ENCODE measurements at places on chromosomes 7 and 10.

- no peak for DNase-seq
These were observed 217.3 kb downstream of the SNX10 start for GRCh38 chr7:26508917-26509316.

DNA sequence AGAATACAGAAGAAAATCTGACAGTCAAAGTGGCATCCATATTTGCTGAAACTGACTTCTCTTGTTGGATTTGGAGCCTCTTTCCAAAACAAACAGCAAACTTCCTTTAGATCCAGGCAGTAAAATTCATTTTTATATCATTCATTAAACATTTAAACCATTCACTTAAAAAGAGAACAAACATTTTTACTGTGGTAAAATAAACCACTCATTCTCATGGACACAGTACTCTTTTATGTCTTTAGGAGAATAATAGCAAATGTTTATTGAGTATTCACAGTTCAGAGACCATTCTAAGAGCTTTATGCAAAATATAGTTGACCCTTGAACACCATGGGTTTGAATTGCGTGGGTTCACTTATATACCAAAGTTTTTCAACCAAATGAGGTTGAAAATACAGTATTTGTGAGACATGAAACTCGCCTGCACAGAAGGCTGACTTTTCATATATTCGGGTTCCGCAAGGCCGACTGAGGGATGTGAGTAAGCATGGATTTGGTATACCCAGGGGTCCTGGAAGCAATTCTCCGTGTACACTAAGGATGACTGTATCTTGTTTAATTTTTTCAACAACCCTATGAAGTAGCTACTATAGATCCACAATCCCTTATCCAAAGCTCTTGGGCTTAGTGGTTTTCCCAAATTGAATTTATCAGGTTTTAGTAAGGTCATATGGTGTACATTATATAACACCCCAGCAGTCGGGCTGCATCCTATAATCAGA lies 49.1 kb downstream of the ATXN7L1 start:
- DNase-seq: no peak

DNA sequence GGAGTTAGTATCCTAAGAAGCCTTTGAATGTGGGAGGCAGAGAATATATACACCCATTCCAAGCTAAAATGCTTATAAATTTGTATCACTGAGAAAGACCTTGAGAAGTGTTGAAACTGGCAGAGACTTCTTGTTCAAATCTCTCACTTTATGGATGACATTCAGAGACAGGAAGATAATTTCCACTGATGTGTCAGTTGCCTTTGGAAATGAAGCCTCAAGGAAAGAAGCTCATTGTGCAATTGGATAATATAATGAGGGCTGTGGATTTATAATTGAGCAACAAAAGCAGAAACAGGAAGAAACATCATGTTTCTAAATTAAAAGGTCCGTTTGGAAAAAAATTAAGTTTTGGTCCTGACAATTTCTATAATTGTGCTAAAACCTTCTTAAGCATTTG lies 789.9 kb upstream of the IGFBP3 start:
- no peak for DNase-seq

- no peak for DNase-seq
These were observed 115.7 kb downstream of the MAD1L1 start for GRCh38 chr7:2116989-2117591.

GRCh38 chr7:158355456-158356065 lies 232.1 kb downstream of the PTPRN2 start:
- peak; percentile 12 for DNase-seq

DNA sequence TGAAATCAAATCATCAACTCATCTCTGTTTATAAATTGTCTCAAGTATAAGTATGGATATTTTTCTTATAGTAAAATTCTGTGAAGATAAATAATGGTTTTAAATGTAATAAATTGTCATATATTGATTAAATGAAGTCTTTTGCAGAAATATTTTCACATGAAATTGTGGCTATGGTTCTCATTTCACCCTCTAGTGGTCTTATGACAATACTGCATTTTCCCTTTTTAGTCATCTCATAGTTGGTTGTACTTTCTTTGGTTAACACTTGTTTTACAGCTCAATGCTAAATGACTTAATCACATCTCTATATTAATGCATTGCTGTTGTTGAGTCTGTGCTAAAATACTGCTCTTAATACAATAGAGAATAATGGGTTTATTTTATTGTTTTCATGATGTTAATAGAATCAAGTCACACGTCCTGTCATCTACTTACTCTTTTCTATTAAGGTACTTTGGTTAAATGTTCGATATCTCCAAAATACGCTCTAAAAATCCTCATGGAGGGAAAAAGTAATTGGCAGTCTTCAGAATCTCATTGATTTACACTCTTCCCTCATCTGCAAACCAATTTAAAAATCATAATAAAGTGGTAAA lies 38.0 kb upstream of the CACNA2D1 start:
- DNase-seq: peak; percentile 56

DNA sequence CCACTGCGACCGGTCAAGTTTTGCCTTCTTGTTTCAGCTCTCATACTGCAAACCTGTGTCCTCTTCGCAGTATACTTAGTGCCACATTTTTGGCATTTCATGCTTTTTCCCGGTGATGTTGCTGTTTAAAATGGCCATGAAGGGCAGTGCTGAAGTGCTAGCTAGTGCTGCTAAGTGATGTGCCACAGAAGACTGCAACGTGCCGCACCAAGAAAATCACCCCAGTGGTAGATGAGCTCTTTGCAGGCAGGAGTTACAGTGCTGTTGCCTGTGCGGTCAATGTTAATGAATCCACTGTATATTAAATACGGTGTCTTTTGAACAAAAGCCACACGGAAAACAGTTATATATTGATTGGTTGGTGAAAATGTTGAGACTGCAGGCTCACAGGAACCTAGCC lies 120.3 kb downstream of the ANLN start:
- DNase-seq: no peak

- no peak for DNase-seq
These were observed 21.3 kb downstream of the AVL9 start for GRCh38 chr7:32516551-32517100.

- DNase-seq: no peak
These were observed 93.6 kb upstream of the SDK1 start for GRCh38 chr7:3207387-3207902.

GRCh38 chr7:116698930-116699721 lies 27.1 kb downstream of the MET start:
- DNase-seq: peak; percentile 90

DNA sequence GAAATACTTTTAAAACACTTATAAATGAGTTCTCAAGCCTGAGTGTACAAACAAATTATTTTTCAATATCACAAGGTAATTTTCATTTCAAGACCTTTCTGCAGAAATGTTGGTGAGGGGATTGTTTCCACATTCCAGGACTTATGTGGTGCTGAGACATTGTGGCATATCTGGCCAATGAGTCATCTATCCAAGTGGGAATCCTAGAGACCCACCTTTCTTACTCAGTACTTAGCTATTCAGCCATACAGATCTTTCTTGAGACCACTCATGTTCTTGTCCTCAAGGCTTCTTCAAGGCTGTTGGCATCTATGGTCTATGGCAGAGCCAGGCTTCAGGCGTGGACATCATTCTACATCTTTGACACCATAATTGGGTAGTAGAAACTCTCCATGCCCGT lies 225.4 kb downstream of the DKK1 start:
- no peak for DNase-seq

DNA sequence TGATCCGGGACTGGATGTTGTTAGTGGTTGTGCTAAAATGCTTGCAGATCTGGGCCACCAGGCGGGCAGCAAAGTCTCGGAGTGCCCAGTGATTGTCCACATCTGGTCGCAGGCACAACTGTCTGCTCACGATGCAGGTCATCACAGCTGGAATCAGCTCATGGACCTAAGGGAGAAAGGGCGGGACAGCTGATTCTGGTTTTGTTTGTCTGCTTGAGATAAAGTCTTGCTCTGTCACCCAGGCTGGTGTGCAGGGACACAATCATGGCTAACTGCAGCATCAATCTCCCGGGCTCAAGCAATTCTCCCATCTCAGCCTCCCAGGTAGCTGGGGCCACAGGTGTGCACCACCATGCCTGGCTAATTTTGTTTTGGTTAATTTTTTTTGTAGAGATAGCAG lies 8.0 kb downstream of the TAF6 start:
- DNase-seq: no peak

DNA sequence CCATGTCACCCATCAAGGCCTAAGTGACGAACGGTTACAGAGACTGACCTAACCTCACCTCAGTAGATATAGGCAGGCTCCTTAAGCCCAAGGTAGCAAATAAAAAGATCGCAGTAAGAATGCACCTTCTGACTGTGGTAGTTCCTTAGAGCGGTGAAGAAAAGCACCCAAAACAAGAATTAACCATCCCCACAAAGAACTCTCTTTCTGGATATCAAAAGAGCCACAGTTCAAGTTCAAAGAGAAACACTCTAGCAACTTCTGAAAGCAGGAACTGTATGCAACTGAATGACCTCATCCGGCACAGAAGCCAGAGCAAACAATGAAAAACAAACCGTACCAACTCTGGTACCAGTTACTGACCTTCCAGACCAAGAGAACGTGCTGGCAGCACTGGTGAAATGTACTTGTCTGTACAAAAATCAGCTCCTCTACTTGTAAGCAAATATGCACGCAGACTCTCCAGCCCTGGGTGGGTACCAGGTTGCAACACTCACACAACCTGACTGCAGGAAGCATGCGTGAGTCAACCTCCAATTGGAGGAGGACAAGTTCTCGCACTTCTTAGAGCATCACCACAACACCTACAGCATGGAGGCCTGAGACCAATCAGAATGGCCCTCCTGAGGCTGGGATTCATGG lies 202.7 kb downstream of the FAM107B start:
- DNase-seq: no peak

GRCh38 chr10:73054286-73054685 lies 42.4 kb downstream of the P4HA1 start:
- DNase-seq: no peak

DNA sequence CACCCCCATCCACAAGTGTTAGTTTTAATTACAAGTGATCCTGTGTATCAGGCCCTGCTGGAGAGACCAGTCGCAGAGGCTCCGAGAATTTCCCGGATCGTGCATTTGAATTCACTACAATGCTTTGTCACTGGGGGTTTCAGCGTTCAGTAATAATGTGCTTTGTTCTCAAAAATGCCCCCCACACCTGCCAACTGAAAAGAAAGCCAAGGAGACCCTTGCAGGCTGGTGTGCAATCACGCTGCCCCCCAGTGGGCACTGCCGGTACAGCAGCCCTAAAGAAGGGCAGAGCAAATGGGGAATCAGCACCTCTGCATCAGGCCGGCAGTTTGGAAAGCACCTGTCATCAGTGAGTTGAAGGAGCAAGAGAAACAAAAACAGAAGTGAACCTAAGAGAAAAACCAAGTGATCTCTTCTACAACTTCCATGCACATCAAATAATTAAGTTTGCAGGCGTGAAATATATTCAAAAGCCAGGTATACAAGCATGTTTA lies 177.6 kb downstream of the PARD3 start:
- peak; percentile 64 for DNase-seq

GRCh38 chr10:124053971-124054370 lies 39.4 kb downstream of the CHST15 start:
- DNase-seq: no peak

DNA sequence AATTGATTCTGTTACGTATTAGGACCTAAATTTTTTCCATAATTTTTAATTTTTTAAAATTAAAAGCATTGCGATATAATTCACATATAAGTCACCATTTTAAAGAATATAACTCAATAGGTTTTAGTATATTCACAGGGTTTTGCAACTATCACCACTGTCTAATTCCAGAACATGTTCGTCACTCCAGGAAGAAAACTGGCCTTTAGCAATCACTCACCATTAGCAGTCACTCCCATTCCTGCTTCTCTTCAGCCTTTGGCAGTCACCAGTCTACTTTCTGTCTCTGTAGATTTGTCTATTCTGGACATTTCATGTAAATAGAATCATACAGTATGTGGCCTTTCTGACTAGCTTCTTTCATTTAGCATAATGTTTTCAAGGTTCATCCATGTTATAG lies 176.5 kb downstream of the EXOC4 start:
- no peak for DNase-seq

- no peak for DNase-seq
These were observed 185.4 kb downstream of the JCAD start for GRCh38 chr10:29873941-29874484.

GRCh38 chr7:27765841-27766240 lies 25.9 kb downstream of the TAX1BP1 start:
- DNase-seq: no peak

DNA sequence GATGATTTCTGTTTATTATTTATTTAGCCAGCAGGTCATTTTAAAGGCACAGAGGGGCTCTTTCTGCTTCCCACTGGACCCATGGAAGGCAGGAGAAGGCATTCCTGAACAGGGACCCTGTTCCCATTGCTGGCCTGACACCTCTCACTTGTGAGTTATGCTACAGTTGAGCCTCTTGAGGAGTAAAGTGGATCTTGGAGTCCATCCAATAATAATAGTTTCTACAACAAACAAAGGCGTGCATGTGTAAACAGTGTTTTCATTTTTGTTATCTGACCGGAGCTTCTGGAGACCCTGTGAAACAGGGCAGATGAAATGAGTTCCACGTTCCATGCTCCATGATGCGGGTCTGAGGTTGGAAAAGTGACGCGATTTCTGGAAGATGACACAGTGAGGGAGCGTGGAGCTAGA lies 127.3 kb upstream of the HABP2 start:
- peak; percentile 81 for DNase-seq

DNA sequence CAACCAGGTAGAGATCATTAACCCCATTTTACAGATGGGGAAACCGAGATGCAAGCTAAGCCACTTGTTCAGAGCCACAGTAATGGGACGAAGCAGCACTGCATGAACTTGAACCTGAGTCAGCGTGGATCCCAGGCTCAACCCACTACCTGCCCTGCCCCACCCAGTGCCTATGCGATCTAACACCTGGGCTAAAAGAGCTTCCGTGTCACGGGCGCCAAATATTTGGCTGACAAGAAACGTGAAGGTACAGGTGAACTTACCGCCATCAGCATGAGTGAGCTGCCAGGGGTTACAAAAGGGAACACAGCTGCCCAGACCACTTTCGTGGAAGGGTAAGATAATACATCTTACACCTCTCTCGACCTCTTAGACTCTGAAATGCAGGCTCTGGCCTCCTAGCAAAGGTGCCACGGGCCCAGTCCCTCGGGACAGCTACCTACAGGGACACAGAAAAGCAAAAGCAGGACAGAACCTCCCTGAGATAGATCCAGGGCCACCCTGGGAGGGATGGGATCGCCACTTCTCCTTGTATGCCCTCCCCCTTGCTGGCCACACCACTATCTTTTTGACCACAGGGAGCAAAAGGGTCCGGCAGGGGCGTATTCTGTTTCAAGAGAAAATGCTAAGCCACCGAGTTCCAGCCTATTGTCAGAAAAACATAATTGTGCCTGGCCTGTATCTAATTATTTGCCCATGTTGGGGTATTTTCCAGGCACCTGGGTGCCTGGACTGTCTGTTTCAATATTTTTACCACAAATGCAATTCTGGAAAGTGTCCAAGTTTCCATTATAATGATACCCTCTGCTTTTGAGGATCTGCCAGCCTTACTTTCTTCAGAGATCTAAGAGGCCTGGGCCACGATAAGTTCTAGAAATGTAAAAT lies 6.4 kb downstream of the CHST15 start:
- peak; percentile 32 for DNase-seq

Measured in NCI-H1105 treated with DMSO at 0.1 percent for 48 hours (cell line).